Stimulated activated CD8-positive, alpha-beta memory T cell treated with anti-CD3 and anti-CD28 coated beads, Interleukin-15, amount 100 ng/mL, for 1 hour (primary cell): ENCODE measurements at places on chromosomes 16 and 17.

DNA sequence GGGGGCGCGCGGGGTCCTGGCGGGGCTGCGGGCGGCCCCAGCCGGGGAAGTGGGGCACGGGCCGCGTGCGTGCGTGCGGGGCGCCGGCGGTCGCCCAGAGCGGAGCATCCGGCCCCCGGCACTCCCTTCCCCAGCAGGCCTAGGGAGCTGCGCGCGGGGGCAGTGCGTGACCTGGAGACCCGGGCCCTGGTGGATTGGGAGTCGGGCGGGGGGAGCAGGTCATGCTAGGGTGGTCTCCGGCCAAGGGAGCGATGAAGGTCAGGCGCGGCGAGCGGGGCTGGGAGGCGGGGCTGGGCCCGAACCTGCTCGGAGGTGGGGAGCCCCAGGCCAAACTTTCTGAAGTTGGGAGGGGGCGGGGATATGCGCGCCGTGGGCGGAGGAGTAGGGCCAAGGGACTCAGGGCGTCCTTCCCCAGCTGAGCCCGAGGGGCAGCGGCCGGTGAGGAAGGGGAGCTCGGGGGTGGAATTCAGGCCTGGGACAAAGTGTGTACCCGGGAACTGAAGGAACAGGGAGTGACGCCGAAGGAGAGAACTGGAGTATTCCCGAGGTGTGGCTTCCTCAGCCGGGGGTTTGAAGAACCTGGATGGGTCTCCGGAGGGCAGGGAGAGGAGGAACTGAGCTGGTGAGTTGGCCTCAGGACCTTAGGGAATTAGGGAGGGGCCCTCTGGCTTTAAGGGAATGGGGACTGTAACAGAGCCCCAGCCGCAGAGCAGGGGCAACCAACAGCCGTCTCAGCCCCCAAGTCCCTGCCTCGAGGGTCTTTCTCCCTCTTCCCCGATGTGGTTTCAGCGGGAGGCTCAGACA, 589 bp downstream of the XYLT2 start:
- no peak for DNase-seq

DNA sequence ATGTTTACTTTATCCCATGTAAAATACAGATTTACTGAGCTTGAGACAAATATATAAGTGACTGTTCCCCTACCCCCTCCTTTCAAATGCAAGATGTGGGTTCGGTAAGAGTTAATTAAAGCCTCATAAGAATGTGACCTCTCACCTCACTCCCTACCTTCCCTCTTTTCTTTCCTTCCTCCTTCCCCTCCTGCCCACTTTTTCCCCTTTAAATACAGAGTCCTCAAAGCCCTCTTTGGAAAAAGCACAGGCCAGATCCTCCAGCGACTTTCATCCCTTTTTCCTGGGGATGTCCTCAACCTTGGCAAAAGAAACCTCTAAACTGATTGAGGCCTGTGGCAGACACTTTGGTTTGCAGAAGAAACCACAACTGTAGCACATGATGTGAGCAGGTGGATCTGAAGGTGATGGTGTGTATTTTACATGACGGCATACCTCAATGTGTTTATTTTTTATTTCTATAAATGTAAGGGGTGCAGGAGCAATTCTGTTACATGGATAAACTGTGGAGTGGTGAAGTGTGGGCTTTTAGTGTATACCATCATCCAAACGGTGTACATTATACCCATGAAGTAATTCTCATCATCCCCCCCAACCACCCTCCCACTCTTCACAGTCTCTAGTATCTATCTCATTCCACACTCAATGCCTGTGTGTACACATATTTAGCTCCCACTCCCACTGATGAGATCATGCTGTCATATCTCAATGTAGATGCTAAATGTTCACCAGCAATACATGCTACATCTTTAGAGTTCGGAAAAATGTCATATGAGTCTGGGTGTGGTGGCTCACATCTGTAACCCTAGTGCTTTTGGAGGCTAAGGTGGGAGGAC, 77.7 kb downstream of the XYLT1 start:
- no peak for DNase-seq

DNA sequence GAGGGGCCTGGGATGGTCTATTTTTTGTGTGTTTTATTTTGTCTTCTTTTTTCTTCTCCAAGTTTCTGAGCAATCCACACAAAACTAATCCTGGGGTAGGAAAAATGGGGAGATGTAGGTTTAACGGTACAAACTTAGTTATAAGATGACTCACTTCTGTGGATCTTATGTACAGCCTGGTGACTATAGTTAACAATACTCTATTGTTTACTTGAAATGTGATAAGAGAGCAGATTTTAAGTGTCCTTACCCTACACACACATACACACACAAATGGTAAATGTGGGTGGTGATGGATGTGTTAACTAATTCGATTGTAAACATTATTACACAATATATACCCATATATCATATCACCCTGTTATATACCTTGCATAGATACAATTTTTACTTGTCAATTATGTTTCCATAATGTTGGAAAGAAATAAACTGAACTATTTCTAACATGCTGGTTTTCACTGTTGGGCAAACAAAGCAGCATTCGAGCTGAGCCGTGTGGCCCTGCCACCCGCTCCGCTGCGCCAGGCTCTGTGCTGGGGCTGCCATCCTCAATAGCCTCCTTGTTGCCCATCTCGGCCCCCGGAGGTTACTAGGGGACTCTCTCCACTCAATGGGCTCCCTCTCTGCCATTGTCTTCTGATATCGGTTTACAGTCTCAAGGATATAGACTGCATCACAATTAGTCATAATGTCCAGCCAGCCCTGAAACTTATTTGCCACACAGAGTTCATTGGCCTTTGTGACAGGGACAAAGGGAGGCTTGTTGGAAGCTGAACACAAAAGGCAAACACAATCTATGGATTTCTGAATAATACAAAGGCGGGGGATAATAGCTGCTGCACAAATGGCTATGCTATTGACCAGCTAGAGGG, 380.3 kb upstream of the MAF start:
- no peak for DNase-seq

- DNase-seq = peak; percentile 14
Measured at GRCh38 chr17:74513987-74514631, 17.2 kb downstream of the CD300LB start.

- DNase-seq = no peak
Measured at GRCh38 chr17:78921437-78921971, 3.7 kb downstream of the TIMP2 start.

- no peak for DNase-seq
Measured at GRCh38 chr16:86706726-86707125, 128.4 kb downstream of the FOXL1 start.

- no peak for DNase-seq
Measured at GRCh38 chr16:78551487-78552085, 452.1 kb downstream of the WWOX start.

- DNase-seq = no peak
Measured at GRCh38 chr16:27725236-27726000, 175.5 kb downstream of the KATNIP start.

GRCh38 chr16:48408688-48409087, 23.5 kb upstream of the SIAH1 start:
- no peak for DNase-seq

DNA sequence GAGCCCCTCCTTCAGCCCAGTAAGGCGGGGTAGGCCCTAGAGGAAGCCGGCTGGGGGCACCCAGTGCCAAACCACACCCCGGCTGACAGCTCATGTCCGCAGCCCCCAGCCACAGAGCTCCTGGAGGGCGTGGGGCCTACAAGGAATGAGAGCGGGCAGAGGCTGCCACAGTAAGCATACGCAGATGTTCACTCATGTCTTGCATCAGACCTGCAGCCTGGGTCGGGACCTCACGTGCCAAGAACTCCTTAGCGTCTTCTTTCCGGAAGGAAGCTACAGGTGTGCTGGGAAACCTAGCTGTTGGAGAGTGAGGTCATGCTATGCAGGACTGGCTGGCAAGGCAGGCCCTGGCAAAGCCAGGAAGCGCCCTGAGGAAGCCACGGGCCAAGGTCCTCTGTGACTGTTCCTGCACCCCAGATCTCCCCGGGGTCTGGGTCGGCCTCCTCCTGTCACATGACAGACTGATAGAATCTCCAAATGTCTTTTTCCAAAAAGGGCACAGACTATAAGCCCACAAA, 1.6 kb downstream of the ZNF598 start:
- DNase-seq = no peak

GRCh38 chr17:4516735-4517134, 18.1 kb downstream of the SPNS2 start:
- DNase-seq = no peak

DNA sequence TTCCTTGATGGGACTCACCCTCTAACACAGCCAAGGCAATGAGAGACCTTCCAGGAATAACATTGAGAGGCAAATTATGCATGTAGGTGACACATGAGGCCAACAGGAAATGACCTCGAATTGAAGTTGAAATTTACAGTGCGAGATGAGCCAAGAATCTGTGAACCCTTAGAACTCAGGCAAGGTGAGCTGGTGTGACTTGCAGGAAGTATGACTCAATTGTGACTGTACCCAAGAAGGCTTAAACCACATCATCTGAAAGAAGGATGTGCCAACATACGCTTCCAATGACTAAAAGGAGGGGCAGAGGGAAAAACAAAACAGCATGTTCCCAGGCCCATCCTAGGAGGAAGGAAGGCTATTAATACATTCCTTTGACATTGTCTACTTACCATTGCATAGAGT, 44.8 kb downstream of the PITPNC1 start:
- DNase-seq = peak; percentile 30

DNA sequence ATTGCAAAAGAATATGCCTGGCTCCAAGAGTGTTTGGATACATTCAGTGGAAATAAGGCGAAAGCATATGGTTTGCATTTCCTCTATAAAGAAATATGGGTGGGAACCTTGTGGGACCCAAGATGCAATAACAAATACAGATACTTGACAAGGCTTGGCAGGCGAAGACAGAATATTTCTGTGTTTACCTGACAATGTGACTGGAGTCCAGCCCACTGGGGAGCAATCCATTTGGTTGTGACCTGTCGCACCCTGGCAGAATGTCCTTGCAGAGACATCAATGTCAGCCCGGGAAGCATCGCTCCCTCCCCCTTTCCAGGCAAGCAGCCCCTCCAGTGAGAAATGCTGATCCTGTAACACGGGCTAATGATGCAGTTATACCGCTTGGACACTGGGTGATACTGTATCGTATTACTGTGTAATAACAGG, 296.6 kb downstream of the MAF start:
- DNase-seq = no peak

GRCh38 chr17:39212195-39212810, 12.2 kb downstream of the RPL19 start:
- no peak for DNase-seq

DNA sequence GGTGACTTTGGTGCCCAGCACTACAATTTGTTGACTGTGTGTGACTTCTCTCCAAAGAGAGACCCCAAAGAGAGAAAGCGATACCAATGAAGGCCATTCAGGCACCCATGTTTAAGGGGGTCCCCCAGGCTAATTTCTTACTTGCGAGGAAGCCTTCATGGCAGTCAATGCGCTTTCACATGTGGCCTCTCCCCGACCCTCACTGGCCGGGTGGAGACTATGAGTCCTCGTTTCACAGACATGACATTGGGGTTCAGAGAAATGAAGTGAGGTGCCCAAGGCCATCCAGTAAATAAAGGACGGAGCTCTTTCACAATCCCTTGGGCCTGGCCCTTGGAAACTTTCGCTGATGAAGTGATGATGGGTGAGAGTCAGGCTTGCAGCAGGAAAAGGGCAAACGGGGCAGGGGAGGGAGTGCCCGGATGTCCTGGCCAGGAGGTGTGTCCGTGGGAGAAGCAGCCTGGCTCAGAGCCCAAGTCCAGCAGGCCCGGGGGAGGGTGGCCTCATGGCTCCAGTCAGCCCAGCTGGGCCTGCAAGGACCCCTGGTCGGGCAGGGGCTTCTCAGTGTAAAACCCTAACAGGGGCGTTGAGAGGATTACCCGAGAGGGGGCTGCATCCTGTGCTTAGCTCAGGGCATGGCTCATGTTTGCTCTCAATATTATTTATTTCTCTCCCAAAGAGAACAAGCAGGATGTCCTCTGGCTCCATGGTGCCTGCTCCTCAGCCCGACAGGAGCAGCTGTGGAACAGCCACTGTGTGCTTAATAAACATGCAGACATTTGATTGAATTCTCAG, 14.7 kb downstream of the TBX2 start:
- no peak for DNase-seq

DNA sequence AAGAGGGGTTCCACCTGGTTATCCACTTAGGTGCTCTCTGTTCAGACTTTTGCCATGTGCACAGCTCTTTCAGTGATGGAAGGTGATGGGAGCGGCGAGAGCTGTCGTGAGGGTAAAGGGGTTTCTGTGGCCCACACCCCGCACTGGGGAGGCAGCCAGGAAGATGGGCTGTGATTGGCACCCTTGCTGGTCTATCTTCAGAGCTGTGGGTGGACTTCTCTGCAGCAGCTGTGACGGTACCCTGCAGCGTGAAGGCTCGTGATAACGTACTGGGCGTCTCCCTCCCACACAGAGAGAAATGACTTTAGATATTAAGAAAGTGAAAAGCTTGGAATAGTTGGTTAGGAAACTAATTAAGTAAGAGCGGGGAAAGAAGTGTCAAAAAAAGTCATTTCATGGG, 45.8 kb downstream of the MPRIP start:
- no peak for DNase-seq

GRCh38 chr17:55386796-55387332, 34.8 kb downstream of the MMD start:
- DNase-seq = no peak

- no peak for DNase-seq
Measured at GRCh38 chr17:281365-281999, 71.1 kb downstream of the RPH3AL start.

DNA sequence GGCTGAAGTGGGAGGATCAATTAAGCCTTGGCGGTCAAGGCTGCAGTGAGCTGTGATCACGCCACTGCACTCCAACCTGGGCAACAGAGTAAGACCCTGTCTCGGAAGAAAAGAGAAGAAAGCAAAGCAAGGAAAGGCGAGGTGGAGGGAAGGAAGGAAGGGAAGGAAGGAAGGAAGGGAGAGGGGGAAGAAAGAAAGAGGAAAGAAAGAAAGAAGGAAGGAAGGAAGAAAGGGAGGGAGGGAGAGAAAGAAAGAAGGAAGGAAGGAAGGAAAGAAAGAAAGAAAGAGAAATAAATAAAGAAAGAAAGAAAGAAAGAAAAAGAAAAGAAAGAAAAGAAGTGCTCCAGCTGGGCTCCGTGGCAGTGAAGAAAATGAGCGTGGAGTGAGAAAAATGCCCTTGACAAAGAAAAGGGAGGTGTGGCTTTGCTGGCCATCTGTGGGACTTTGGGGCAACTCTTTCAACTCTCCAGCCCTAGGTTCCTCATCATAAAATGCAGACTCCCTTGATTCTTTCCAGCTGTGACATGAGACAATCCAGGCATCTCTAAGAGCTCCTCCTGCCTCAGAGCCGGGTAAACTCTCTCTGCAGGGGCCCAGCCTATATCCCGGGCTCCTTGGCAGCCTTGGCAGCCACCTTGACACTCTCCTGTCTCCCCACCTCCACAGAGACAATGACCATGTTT, 2.4 kb downstream of the GSDMA start:
- no peak for DNase-seq

- no peak for DNase-seq
Measured at GRCh38 chr17:7825206-7825990, 8.6 kb upstream of the KDM6B start.

- DNase-seq = no peak
Measured at GRCh38 chr17:48526608-48527546, 3.9 kb downstream of the HOXB1 start.
